ENCODE measurements at places on chromosomes 1 and 21. TPM values are rescaled to one million over a fixed set of nuclear protein-coding genes. Genes with fewer than 3 reads are reported as not detected.
A peak's percentile ranks its signal among the peaks of the same experiment; 100 is the strongest.

GRCh38 chr1:86288586-86289147 lies 107.5 kb downstream of the ODF2L start:
- H3K27me3 ChIP-seq, result no peaks in the 10 kb centered on the region
- no peak overlapping the region for H3K27ac ChIP-seq
- H3K4me1 ChIP-seq, result no peaks in the 10 kb centered on the region
- no peak for DNase-seq
- H3K36me3 ChIP-seq, result no peaks in the 10 kb centered on the region

DNA sequence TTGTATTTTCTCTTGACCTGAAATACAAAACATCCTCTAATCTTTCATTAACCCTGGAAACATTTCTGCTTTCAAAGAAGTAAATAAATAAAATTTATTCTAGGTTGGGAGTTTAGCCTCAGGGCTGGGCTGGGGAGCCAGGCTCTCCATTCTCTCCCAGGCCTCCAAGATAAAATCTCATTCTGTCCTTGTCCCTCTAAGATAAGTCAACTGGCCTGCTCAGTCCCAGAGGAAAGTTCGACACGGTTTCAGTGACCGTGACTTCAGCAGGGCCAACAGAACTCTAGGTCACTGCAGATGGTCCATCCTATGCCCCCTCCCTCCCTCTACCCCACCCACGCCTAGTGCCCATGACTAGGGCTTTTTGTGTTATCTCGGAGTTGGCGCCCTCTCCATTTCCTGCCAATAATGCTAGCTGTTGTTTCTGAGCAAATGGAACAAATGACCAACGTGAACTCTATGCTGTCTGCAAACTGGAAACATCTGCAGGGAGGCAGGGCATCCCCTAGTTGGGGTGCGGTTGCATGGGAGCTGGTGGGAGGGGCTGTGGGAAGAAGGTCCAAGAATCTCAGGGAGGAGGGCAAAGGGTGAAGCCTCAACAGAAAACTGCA lies 10.1 kb upstream of the ADORA3 start:
- H3K36me3 ChIP-seq, result no peaks in the 10 kb centered on the region
- no peak for DNase-seq
- H3K4me3 ChIP-seq, result peak overlapping the region; percentile 42
- H3K27me3 ChIP-seq, result no peaks in the 10 kb centered on the region

DNA sequence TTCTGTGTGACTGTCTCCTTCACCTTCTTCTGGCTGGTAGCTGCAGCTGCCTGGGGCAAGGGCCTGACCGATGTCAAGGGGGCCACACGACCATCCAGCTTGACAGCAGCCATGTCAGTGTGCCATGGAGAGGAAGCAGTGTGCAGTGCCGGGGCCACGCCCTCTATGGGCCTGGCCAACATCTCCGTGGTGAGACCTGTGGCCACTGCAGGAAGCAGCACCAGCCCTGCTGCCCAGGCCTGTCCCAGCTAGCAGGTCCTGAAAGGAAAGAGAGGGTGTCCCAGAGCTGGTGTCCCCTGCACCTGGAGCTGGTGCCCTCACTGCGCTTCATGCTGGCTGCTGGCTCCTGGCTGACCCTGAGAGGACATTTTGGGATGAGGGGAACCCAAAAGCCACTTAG lies 5.9 kb upstream of the ATXN7L2 start:
- peaks cover 90% of the 10 kb centered on the region for H3K27me3 ChIP-seq
- peaks cover 2% of the 10 kb centered on the region for H3K4me1 ChIP-seq

DNA sequence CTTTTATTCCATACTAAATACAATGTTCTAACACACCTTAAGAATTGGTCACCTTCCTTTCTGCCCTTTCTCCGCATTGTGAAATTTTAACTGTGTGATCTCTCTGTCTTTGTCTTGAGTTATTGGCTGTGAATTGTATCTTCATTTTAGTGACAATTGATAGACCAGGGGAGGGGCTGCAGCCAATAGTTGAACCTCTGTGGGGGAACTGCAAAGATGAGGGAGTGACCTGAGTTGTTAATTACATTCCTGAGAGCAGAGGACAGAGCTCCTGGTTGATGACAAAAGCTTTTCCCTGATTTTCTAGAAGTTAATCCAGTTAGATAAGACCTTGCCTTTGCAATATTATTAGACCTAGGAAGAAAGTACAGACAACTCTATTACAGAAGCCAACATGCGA lies 1535.7 kb downstream of the BRINP3 start:
- no peaks in the 10 kb centered on the region for H3K4me1 ChIP-seq
- no peak overlapping the region for H3K27ac ChIP-seq
- no peak for DNase-seq
- H3K27me3 ChIP-seq, result no peaks in the 10 kb centered on the region

GRCh38 chr1:157540160-157540748 lies 12.1 kb downstream of the FCRL5 start:
- H3K4me1 ChIP-seq, result no peaks in the 10 kb centered on the region
- no peak for DNase-seq
- peaks cover 63% of the 10 kb centered on the region for H3K27me3 ChIP-seq
- no peaks in the 10 kb centered on the region for H3K36me3 ChIP-seq
- H3K27ac ChIP-seq, result no peak overlapping the region

DNA sequence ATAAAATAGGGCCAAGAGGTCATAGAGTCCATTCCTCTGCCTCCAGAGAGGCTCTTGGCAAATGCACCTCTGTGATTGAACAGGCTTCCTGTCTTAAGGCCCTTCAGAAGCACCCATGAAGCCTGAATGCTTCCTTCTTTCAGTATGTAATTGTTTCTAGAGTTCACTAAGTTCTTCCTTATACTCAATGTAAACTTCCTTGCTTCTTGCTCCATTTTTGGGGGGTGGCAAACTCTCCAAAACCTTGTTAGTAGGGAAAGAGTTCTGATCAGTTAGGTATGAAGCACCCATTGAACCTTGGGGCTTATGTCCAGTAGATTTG lies 102.3 kb upstream of the LPGAT1 start:
- H3K36me3 ChIP-seq, result no peaks in the 10 kb centered on the region
- peaks cover 16% of the 10 kb centered on the region for H3K4me1 ChIP-seq
- H3K27me3 ChIP-seq, result no peaks in the 10 kb centered on the region
- no peak overlapping the region for H3K4me3 ChIP-seq
- H3K27ac ChIP-seq, result no peak overlapping the region

- H3K4me1 ChIP-seq, result no peaks in the 10 kb centered on the region
- DNase-seq, result no peak
- H3K4me3 ChIP-seq, result no peak overlapping the region
- H3K27me3 ChIP-seq, result no peaks in the 10 kb centered on the region
- no peak overlapping the region for H3K27ac ChIP-seq
These were observed 16.5 kb downstream of the TTC34 start for GRCh38 chr1:2784854-2785630.

GRCh38 chr1:99445486-99445885 lies 181.2 kb downstream of the PLPPR4 start:
- no peaks in the 10 kb centered on the region for H3K27me3 ChIP-seq
- no peak for DNase-seq
- no peak overlapping the region for H3K4me3 ChIP-seq
- no peaks in the 10 kb centered on the region for H3K4me1 ChIP-seq
- no peaks in the 10 kb centered on the region for H3K36me3 ChIP-seq

DNA sequence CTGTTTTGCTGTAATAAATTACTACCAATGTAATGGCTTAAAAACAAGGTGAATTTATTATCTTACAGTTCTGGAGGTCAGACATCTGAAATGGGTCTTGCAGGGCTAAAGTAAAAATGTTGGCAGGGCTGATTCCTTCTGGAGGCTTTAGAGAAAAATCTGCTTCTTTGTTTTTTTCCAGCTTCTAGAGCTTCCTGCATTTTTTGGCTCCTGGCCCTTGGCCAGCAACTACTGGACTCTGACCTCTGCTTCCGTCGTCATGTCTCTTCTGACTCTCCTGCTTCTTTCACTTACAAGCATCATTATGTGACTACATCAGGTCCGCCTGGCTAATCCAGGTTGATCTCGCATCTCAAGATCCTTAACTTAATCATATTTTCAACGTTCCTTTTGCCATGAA lies 350.9 kb downstream of the S1PR1 start:
- H3K36me3 ChIP-seq, result no peaks in the 10 kb centered on the region
- H3K4me1 ChIP-seq, result no peaks in the 10 kb centered on the region
- DNase-seq, result no peak

Gene OSCP1
- 10.5 TPM for total RNA-seq

Gene EDARADD
- total RNA-seq, result 3.0 TPM
